Left ventricle myocardium inferior (tissue), 1 donor: ENCODE measurements at places on chromosomes 6 and 20.

DNA sequence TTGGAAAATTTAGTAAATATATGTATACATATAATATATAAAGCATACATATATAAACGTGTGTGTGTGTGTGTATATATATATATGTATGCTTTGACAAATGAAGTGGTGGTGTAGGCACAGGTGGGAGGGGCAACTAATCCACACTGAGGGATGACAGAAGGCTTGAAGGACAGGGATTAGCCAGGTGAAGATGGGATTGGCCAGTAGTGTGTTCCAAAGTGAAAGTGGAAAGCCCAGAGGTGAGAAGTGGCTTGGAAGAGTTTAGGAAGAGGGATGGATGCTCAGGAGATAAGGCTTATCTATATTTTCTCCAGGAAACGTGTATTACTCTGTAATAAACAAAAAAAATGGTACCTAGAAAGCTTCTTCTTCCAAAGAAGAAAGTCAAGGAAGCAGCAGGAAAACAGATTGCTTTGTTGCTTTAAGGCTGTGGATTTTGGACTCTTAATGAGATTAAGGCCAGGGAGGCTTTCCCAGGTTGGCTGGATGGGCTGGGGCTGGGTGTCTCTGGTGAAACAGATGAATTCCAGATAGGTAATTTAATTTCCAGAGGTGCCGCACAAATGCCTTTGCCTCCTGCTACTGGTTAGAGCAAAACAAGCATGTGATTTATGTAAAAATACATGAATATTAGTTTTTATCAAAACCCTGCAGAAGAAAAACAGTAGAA is 63.9 kb downstream of the JARID2 start:
- DNase-seq = no peak

- no peak for DNase-seq
Measured at GRCh38 chr6:36478051-36478526, 35.3 kb downstream of the KCTD20 start.

DNA sequence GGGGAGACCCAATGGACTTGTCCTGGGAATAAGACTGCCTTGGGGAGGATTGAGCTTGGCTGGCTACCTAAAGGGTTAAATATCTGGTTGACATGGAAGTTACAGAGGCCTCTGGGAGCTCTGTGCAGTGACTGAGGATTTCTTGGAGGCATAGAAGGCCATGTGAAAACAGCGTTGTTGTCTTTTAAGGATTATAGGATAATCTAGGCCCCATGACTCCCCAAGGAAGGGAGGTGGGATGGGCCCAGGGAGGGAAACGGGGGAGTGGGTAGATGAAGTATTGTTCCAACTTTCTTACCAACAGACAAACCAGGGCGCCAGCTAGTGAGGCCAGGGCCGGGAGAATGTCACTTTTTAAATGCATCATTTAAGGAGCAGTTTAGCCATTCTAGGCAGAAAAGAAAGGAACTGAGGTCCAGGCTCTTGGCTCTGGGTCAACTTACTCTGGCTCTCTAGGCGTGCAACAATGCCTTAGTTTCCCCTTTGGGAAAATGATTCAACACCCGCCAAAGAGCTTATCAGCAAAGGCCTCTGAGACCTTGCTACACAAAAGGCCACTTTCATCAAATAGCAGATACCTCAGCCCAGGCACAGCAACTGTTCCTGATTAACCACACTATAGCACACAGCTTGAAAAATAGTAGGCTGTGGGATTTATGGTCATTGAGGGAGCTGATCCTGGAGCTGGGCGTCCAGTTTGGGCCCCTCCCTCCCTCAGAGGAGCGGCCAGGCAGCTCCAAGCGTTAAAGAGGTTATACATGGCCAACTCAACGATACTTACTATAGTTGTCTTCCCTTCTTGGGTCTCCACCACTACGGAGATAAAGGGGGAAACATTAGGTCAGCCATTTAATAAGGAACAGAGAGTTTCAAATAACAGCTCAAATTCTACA is 7.0 kb downstream of the MRPS18A start:
- DNase-seq = no peak

- no peak for DNase-seq
Measured at GRCh38 chr20:42110301-42110700, 492.1 kb upstream of the CHD6 start.

GRCh38 chr6:150813319-150813992 is 52.0 kb upstream of the MTHFD1L start:
- no peak for DNase-seq

GRCh38 chr20:21523281-21523868 is 9.5 kb upstream of the NKX2-2 start:
- DNase-seq = no peak

DNA sequence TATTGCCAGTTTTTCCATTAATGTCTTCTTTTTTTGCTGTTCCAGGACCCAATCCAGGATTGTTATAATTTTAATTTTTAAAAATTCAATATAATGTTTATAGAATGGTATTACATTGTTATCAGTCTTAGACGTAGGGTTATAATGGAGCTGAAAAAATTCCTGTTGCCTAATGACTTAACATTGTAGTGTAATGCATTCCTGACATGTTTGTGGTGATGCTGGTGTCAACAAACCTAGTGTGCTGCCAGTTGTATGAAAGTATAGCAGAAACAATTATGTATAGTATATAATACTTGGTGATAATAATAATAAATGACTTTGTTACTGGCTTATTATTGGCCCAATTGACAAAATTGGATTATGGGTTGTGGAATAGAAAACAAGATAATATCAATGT is 30.4 kb downstream of the KIZ start:
- no peak for DNase-seq

GRCh38 chr6:157077251-157077650 is 246.1 kb downstream of the TMEM242 start:
- DNase-seq = no peak
